Islet precursor cell (in vitro differentiated cells): ENCODE measurements at places on chromosomes 4 and X.
A peak's percentile ranks its signal among the peaks of the same experiment; 100 is the strongest.

DNA sequence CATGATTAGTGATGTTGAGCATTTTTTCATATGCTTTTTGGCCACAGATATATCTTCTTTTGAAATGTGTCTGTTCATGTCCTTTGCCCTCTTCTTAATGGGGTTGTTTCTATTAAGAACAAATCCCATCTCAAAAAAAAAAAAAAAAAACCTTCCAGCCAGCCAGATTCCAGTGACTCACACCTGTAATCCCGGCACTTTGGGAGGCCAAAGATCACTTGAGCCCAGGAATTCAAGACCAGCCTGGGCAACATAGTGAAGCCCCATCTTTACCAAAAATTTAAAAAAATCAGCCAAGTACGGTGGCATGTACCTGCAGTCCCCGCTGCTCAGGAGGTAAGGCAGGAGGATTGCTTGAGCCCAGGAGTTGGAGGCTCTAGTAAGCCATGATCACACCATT, 5.1 kb downstream of the RAB33B start:
- DNase-seq, result peak; percentile 65

DNA sequence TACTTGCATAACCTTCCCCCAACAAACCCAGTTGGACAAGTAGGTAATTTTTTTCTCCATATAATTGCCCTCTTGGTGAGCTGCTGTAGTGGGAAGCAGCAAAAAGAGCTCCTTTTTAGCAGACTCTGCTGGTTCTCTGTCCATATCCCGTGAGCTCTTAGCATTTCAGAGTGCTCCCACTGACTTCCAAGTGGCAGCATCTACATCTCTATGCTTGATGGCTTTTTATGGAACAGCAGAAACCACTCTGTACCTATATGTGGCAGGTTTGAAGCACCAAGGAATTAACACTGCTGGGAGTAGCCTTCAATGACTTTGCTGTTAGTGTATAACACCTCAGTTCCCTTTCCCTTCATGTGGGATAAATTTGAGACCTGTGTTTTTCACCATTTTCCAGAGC, 168.4 kb upstream of the NHS start:
- DNase-seq, result no peak

DNA sequence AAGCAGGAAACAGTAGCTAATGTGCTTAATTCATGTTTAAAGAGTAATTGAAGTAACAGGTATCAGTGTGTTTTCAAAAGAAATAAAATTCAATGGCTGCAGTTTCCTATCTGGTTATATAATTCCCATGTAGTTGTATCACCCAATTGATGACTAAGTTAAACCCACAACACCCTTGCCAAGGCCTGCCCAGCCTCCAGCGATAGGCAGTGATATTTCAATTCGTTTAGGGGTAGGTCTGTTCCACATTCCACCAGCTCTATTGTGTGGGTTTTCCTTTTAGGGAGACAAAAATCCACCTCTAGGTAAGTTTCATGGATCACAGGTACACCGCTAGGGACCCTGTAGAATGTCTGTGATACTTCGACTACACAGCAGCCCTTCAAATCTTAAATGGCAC, 24.7 kb upstream of the MXRA5 start:
- no peak for DNase-seq

DNA sequence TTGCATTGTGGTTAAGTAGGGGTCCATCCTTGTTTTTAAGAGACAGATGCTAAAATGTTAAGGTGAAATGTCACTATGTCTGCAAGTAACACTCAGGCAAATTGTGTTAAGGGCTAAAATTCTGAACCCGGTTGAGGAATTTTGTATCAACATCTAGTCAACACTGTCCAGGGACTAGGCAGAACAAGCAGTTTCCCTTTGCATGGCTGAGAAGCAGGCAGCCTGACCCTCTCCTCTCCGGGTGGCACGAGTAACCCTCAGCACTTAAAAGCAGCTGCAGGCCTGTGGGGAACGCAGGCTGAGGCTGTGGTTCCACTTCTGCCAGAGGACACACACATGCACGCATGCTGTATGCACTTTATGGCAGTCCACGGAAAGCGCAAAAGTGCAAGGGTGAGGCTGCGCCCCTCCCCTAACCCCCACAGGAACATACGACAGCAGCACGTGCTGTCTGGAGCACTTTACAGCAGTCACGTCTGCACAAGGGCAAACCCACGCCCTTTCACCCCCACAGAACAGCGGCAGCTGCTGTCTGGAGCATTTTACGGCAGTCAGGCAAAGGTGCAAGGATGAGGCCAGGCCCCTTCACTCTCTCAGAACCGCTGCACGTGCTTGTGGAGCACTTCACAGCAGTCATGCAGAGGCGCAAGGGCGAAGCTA, 619 bp upstream of the MPC1L start:
- DNase-seq, result peak; percentile 57

DNA sequence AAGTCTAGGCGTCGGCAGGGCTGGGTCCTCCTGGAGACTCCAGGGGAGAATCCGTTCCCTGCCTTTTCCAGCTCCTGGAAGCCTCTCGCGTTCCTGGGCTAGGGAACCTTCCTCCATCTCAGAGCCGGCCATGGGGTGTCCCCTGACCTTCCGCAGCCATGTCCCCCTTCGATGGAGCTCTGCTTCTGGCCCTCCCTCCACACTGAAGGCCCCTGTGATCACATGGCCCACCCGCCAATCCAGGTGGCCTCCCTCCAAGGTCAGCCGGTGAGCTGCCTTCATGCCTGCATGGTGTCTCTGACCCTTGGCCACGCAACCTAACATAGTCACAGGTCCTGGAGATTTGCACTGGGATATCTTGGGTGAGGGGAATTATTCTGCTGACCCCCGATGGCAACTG, 69.6 kb downstream of the TRMT44 start:
- no peak for DNase-seq

- DNase-seq, result peak; percentile 67
Measured at GRCh38 chrX:119690921-119691716, 1.8 kb downstream of the SEPTIN6 start.

GRCh38 chr4:19381068-19381467, 870.6 kb upstream of the SLIT2 start:
- DNase-seq, result no peak

GRCh38 chr4:156584100-156584499, 387.5 kb downstream of the PDGFC start:
- DNase-seq, result no peak

DNA sequence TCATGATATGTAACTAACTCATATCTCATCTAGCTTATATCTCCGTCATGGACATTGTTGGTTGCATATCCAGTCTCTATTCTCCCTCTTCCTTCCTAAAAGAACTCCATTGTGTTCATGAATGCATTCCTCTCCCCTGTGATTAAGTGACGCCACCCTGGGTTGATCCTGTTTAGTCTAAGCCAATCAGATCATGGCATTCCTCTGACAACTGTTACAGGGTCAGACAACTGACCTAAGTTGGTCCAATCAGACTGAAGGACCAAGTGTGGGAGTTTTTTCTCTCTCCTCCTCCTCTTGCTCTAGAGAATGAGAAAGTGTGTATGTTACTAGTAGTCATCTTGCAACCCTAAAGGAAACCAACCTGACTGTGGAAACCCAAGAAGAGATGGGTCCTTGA, 3.6 kb downstream of the APOO start:
- no peak for DNase-seq

- no peak for DNase-seq
Measured at GRCh38 chrX:124249345-124249744, 83.1 kb upstream of the TEX13D start.

DNA sequence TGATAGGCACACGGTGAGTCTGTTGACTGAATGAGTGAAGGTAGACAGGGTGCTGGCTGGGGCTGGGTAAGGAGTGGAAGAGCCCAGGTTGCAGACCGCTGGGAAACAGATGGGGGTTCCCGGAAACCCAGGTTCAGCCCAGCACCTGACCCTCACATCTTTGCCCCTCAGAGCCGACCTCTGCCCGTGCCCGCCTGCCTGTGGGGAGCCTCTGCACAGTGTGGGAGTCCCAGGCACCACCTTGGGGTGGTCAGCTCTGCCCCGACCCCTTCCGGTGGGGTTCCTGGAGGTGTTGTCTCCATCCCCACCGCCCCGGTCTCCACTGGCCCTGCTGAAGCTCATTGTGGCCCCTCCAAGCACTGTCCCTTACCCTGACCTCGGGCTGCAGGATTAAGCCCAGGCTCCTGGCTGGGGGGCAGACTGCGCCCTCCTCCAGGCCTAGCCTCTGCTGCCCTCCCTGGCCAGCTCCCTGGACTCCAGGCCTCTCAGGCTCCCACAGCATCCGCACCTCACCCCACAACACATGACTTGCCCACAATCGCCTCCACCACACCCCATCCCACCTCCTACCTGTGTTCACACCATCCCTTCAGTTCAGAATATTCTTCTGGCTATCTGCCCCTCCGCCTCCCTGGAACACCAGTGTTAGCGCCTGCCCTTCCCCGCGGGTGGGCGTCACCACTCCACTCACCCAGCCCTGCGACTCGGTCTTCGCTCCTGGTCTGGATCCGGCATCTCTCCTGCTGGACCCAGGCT, 21.4 kb downstream of the HMX1 start:
- peak; percentile 40 for DNase-seq

GRCh38 chr4:8071766-8072165, 86.8 kb downstream of the ABLIM2 start:
- no peak for DNase-seq

GRCh38 chr4:15077969-15078368, 75.7 kb downstream of the CPEB2 start:
- DNase-seq, result no peak

DNA sequence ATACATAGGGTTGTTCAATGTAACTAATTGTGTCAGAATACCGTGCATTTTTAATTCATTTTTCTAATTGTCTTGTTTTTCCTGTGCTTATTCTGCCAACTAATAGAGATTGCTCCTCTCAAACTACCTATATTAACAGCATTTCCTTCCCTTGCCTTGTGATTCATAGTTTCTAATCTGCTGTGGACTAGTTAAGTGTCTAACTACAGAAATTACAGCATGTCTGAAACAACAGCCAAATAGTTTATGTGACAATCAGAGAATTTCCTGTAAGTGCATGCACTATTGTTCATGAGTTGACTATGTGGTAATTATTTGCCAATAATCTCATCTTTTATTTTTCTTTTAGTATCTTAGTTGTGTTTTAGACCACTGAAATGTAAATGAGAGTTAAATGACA, 4.1 kb upstream of the SEC24B start:
- DNase-seq, result no peak

- no peak for DNase-seq
Measured at GRCh38 chrX:48769230-48769629, 7.7 kb downstream of the GLOD5 start.

DNA sequence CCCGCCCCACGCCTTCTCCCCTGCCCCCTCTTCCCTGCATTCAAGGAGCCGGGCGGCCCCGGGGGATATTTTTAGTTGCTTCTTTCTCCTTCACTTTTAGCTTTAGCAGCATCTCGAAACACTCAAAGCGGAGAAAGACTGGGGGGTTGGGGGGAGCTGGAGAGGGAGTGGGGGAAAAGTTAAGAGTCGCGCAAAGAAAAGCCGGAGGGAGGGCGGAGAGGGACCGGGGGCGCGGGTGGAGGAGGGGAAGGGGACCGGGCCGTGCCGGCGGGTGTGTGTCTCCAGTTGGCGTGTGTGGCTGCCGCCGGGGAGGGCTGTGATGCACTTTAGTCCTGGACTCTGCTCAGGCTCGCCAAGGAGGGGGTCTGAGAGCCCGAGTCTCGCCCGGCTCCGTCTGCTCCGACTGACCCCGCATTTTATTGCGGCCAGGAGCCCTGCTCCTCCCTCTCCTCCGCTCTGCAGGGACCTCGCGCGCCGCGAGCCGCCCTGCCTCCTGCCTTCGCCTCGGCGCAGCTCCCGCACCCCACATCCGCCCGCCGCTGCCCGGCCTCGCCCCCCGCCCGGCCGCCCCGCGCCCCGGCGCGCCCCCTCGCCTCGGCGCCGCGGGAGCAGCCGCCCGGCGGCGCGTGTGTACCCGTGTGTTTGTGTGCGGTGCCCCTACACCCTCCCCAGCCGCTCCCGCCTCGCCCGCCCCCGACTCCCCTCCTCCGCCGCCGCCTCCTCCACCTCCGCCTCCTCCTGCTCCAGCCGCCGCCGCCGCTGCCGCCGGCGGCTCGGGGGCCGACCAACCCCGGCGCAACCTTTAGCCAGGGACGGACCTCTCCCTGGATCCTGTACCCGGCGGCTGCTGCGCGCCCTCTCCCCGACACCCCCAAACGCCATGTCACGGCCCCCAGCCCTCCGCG, 1.4 kb downstream of the ZNF827 start:
- DNase-seq, result peak; percentile 86

- DNase-seq, result no peak
Measured at GRCh38 chrX:71214604-71215337, 8.3 kb upstream of the GJB1 start.

DNA sequence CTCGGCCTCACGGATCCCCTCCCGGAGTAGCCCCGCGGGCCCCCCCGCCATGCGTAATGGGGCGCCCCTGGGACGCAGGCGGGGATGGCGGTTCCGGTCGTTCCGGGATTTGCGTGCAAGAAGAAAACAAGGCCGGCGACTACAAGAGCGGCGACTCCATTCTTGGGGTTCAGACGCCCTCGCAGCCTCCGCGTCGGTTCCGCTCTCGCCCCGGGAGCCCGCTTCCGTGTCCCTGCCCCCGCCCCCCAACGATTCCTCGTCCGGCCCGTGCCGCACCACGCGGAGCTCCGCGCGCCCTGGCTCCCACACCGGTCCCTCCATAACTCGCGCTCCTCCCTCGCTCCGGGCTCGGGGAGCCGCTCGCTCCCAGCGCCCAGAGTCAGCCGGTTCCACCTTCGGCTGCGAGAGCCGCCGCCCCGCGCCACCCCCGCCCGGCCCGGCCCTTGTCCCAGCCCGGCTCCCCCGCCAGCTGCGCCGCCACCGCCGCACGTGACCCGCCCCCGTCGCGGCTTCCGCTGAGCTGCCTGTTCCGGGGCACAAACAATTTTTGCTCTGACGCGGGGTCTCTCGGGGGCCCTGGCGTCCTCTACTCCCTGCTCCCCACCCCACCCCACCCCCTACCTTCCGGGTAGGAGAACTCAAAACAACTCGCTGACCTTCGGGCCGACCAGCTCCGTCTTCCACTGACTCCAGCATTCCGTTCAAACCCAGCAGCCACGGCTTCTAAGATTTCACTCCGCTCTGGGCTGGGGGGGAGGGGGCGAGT, 78.8 kb upstream of the BCOR start:
- peak; percentile 69 for DNase-seq

DNA sequence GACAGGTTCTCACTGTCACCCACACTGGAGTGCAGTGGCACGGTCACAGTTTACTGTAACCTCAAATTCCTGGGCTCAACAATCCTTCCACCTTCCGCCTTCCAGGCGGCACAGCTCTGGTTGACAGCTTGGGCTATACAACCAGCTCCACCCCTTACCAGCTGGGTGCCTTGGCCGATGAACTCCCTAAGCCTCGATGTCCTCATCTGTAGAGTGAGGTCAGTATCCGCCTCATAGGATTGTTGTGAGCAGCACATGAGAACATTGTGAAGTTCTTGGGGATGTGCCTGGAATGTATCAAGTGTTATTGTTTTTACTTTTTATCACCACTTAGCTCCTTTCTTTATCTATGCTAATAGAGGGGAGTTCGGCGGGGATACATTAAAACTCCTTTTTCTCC, 23.3 kb downstream of the UCHL1 start:
- no peak for DNase-seq

DNA sequence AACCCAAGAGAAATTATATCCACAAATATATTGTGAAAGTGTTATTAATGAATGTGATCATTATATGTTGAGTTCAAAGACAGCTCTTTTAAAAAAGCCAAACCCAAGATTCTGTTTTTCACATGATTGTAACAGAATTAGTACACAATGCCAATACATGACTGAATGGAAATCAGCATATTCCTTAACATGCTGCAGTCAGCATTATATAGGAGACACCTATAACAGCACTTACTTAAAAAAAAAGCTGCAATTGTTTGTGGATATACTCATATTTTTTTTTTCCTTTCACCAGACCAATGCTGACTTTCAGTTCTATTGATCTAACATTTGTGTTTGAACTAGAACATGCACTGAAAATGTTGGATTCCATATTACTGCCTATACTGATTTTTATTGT, 165.2 kb downstream of the CCSER1 start:
- DNase-seq, result no peak

- DNase-seq, result peak; percentile 88
Measured at GRCh38 chrX:41971346-41971745, 48.0 kb upstream of the CASK start.
